ENCODE measurements at places on chromosomes 5 and 9.

GRCh38 chr9:123268199-123268464, 254 bp downstream of the STRBP start:
- DNase-seq: no peak

DNA sequence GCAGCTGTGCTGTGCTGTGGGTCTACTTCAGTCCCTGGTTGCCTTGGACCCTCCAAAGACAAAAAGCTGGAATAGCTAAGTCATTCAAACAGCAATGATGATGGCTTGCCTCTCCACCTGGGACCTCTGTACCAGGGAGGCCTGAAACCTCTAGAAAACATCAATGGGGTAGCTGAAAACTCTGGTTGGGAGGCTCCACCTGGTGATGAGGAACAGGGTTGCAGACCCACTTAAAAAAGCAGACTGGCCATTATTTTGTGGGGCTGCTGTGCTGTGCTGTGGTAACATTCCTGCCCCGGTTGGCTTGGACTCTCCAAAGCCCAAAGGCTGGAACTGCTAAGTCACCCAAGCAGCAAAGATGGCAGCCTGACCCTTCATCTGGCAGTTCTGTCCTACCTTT, 839.3 kb upstream of the ARRDC3 start:
- no peak for DNase-seq

GRCh38 chr5:42923710-42924109, 112.0 kb upstream of the SELENOP start:
- DNase-seq: no peak

DNA sequence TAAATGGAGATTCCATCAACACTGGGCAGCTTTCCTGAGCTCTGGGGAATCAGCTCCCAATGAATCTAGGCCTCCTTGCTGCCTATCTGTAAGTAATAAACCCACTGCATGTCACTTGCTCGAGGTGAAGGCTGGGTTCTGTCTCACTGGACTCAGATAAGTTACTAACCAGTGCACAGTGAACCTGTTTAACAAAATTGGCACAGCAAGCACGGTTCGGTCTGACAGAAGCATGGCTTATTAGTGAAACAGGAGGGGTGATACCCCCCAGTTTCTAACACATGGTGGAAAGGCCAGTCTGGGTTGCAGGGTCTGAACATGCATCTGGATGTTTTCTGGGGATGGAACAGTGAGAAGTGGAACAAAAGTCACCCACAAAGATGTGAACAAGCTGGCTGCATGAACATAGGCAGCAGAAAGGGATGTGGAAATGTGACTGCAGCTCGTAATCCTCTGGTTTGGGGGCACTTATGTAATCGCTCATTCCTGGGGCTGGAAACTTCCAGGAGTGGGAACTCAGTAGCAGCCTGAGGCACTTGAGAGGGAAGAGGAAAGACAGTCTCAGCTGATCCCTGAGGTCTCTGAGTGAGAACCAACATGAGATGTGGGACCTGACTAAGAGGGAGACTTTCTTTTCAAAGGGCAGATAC, 37.7 kb downstream of the UGT3A2 start:
- DNase-seq: no peak

DNA sequence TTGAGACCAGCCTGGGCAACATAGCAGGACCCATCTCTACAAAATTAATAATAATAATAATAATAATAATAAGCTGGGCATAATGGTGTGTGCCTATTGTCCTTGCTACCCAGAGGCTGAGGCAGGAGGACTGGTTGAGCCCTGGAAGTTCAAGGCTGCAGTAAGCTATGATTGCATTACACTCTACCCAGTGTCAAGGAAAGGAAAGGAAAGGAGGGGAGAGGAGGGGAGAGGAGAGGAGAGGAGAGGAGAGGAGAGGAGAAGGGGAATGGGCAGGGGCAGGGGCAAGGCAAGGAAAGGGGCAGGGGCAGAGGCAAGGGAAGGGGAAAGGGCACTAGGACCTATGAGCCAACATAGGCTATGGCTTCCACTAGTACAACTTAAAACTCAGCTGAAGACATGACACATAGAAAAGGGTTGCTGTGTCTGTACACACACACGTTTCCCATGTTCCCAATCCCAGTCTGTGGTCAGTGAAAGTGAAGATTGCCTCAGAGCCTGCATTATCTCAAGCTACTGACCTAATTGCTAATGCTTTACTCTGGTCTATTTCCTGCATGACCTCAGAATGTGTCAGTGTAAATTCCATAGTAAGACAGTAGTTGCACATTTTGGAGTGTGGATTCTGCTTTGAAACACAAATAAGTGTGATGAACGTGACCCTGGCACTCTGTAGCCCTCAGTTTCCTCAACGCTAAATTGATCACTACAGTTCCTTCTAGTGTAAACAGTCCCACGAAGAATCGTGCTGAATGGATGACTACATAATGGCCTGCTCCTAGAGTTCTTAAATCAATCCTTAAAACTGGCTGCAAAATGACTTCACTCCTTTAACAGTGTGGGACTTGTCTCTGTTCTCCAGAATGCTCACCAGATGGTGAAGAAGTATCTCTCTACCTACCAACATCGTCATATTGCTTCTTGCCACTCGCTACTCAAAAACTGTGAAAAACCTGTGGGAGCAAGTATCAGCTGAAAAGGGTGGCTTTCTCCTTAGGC, 497.0 kb downstream of the RAB3C start:
- no peak for DNase-seq

DNA sequence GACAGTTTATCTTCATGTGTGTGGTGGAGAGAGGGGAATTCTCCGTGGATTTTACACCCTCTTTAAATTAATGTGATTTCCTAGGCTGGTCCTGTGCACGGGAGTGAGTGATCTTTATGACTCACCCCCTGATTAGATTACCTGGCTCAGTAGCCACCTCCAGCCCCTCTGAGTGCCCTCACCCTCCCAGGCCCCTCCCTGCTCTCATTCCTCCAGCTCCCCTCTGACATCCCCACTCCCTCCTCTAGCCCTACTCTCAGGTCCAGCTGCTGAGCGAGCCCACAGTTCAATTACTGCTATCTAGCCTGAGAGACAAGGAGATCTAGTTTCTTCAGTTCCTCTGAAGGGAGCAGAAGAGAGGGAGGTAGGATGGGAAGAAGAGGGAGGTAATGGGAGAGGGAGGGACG, 61.8 kb upstream of the ARAP3 start:
- DNase-seq: no peak

DNA sequence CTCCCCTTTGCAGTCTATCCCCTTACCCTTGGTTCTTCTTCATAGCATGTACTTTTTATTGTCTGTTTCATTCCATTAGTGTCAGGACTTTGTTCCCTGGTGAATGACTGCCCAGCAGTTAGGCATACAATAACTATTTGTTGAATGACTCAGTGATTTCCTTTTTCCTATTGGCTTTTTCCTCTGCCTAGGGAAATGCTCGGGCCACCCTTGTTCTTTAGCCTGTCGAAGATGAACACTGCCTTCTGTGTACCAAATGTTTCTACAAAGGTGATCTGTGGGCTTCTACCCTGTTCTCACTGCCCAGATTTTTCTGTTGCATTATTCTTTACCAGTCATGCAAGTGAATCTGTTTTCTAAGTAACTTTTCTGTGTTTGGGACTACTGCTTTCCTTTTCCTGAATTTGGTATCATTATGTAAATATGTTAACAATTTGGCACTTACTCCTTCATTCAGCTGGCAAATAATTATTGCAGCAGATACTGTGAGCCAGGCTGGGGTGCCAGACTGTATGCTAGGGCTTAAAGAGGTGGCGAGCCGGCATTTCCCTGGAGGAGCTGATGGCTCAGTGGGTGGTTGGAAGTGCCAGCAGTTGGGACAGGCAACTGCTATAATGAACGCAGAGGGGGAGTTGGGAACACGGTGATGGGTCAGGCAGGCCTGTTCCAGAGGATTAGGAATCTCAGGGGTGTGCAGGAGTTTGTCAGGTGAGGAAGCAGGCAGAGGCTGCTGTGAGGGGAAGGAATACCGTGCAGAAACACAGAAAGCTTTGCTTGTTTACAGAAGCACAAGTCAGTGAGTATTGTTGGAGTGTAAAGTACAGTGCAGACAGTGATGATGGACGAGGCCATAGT, 30.6 kb downstream of the KDM4C start:
- no peak for DNase-seq

DNA sequence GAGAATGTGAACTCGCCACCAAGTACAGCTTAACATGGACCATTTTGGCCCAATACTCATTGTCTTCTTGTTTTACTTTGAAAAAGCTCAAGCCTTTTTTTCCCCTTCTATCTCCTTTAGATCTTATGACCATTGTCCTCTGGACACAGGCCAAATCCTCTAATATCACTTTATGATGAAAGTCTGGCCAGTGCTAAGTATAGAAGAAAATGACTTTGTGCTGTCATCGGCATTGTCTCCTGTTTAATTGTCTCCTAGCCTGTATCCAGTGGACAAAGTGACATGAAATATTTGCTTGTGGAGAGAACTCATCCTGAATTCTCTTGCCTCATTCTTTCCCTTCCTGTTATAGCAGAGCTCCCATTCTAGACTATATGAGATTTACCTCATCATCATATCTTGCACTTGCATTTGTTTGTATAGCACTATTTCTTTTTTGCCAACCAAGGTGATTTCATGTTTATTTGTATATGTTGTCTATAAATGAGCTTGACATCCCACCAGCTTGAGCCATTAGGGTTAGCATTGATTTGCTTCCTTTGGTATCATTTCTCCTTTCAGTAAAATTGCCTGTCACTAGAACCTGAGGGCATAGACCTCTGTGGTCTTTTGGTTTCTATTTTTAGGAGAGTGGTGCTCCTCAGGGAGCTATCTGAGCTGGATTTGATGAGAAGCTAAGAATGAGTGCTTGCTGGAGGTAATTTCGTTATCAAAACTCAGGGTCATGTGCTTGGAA, 18.8 kb upstream of the TNFAIP8 start:
- DNase-seq: no peak

Data from thymus (tissue), 14 donors.